ENCODE measurements at places on chromosomes 5 and 9.

GRCh38 chr5:72117307-72117706, 10.0 kb downstream of the MAP1B start:
- no peak for DNase-seq

DNA sequence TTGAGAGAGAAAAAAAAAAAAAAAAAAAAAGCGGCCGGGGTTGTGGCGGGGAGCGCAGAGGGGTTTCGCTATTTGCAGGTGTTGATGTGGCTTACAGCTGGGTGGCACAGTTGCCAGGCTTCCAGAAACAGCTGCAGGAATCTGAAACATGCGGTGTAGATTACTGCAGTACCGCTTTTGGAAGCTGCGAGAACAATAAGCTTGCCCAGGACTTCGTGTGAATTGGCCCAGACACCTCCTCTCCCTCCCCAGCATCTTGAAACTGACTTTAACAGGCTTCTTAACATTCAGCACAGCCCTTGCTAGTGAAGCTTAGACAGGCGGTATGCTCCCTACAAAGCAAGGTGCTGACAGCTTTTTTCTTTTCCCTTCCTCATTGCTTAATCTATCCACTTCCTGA, 104.0 kb downstream of the ATP10B start:
- DNase-seq = no peak

GRCh38 chr5:36739751-36740221, 133.4 kb downstream of the SLC1A3 start:
- peak; percentile 65 for DNase-seq

DNA sequence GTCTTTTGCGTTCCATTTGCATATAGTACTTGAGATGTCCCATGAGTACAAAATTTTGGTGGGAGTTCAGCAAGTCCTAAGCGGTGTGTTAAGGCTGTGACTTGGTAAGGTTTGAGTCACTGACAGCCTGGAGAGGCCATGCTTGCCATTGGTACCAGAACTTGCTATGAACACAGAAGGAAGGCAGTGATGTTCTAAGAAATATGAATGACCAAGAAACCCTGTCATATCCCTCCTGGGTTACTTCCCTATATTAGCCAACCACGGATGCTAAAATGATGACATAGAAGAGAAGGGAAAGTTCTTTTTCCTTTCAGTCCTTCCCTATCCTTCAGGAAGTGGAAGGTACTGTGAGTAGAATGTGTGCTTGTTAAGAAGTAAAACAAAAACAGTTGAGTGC, 136.7 kb downstream of the GCNT1 start:
- DNase-seq = no peak

Measured in activated CD4-positive, alpha-beta T cell treated with anti-CD3 and anti-CD28 coated beads, Interleukin-2, amount 50 U/mL, for 16 hours (primary cell).